ENCODE measurements at places on chromosomes 11 and 22. TPM values are rescaled to one million over a fixed set of nuclear protein-coding genes. Genes with fewer than 3 reads are reported as not detected.

SMIM35 gene
- not detected for total RNA-seq

C2CD3 gene
- total RNA-seq, result 19.2 TPM

SEPTIN5 gene
- total RNA-seq, result 7.7 TPM

FXYD2 gene
- total RNA-seq, result 16.3 TPM

MRPL21 gene
- 130 TPM for total RNA-seq

DLG2 gene
- total RNA-seq, result 0.20 TPM

GNAZ gene
- total RNA-seq, result 2.2 TPM

PLEKHA7 gene
- total RNA-seq, result 17.8 TPM

RAB3IL1 gene
- 13.9 TPM for total RNA-seq

HTR3B gene
- not detected for total RNA-seq

Data from A549 treated with DMSO at 1 μM for 4 hours (cell line).